GM13977 (cell line): ENCODE measurements at places on chromosomes 3 and 15.
A peak's percentile ranks its signal among the peaks of the same experiment; 100 is the strongest.

DNA sequence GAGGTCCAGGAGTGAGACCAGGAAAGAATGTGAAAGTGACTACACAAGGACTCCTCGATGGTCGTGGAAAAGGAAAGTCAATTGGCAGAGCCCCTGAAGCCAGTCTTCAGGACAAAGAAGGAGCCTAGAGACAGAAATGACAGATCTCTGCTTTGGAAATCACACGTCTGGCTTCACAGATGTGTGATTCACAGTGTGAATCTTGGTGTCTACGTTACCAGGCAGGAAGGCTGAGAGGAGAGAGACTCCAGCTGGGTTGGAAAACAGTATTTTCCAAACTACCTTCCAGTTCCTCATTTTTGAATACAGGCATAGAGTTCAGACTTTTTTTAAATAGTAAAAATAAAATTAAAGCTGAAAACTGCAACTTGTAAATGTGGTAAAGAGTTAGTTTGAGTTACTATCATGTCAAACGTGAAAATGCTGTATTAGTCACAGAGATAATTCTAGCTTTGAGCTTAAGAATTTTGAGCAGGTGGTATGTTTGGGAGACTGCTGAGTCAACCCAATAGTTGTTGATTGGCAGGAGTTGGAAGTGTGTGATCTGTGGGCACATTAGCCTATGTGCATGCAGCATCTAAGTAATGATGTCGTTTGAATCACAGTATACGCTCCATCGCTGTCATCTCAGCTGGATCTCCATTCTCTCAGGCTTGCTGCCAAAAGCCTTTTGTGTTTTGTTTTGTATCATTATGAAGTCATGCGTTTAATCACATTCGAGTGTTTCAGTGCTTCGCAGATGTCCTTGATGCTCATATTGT, 6.0 kb downstream of the CCR2 start:
- DNase-seq: no peak

- no peak for DNase-seq
These were observed 295.3 kb upstream of the SLITRK3 start for GRCh38 chr3:165491487-165491886.

DNA sequence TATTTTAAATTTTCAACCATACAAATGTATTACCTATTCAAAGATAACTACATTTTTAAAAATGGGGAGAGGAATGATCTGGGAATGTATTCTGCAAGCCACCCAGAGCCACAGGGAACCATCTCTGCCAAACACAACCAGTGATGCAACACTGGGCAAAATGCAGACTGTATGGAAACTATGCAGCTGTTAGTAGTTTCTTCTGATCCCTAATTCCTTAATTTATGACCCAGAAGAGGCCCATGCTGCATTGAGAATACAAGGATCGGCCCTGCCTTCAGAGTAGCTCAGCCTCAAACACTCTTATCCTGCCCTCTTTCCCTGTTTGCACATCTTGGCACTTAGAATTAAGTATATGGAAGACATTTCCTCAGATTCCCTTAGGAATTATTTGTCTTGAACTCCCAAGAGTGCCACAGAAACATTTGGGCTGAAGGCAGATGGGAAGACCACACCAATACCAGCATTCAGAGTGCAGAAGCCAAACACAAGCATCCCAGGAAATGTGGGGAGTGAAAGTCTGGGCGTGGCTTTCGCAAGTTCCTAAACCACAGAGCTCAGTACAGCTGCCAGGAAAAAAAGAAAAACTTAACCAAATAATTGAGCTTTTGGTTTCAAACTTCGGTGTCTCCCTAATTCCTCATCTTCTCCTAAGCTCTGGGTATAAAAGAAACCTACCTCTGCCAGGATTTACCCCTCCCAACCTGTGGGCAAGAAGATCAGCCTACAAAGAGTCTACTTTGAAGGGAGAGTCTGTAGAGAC, 5.3 kb downstream of the SNUPN start:
- no peak for DNase-seq

- no peak for DNase-seq
These were observed 30.7 kb upstream of the RPS17 start for GRCh38 chr15:82570721-82571508.

DNA sequence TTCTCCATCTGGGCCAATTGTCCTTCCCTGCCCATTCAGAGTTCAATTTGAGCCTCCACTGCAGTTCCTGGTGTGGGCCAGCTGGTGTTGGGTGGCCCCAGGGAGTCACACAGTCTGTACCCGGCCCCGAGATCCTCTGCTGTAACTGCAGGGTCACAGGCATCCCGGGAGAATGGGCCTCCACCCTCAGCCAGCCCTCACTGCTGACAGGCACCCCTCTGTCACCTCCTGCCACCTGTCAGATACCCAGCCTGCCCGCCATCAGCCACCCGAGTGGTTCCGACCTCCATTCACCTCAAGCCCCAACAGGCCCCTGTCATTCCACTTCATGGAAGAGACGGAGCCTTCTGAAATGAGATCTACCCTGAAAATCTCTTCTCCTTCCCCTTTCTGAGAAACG, 73.2 kb downstream of the ST8SIA2 start:
- DNase-seq: no peak

DNA sequence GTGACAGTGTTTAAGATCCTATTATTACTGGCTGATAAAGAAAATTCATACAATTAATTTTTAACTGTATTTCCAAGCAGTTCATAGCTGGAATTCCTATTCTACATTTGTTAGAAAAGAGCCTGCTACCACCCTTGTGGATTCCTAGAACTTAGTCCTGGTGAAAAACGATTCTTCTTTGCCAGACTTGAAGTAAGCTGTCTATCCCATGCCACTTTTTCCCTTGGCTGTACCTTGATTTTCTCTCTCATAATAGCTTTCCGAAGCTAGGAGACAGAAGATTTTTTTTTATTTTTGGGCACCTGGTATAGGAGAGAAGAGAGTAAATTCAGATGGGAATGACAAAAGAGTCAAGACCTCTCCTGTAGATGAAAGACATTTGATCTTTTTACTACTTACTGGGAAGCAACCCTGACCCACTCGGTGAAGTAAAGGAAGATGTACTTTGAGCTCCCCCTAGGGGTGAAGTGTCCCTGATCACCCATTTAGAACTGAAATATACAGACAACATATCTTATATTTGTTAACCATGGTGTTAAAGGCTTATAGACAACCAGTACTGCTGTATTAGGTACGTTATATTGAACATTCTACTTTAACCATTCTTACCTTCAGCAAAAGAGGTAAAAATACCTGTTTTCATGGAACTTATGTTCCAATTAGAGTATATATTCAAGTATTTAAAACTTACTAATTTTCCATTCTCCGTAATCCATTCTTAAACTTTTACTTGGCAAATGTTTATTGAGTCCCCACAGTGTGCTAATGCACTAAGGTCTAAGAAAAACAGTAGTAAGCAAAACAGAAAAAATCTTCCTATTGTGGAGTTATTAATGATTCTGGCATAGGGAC, 36.2 kb upstream of the C3orf38 start:
- DNase-seq: peak; percentile 20

DNA sequence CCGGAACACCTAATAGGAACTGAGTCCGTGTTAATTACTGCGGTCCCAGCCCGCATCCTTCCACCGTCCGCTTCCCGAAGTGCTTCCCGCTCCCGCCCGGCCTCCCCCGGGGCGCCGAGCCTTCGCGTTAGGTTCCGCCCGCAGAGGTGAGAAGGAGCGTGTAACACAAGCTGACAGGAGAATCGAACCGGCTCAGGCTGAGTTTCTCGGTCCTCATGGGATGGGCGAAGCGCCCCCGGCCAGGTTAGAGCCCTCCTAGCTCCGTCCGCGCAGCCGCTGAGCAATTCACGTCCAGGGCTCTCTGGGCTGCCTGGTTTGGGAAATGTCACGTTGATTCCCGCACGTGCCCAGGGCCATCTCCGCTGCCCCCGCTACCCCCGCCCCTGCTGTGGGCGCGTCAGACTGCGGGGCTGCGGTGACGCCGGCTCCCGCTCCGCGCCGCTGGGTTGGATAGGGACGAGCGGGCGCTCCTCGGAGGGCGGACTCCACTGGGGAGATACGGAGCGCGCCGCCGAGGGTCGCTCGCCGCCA, 954 bp downstream of the CLDN11 start:
- no peak for DNase-seq

DNA sequence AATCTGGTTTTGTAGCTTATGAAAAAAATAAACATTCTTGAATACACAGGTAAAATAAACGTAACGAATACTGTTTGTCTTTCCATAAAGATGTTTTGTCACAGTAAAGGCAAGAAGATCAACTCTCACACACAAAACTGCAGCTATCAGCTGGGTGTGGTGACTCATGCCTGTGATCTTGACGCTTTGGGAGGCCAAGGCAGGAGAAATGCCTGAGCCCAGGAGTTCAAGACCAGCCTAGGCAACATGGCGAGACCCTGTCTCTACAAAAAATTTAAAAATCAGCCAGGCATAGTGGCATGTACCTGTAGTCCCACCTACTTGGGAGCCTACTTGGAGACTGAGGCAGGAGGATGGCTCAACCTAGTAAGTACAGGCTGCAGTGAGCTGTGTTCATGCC, 39.6 kb downstream of the CBLB start:
- DNase-seq: no peak

GRCh38 chr3:101182734-101183133, 137.6 kb downstream of the IMPG2 start:
- DNase-seq: no peak

GRCh38 chr3:169627073-169627472, 36.4 kb downstream of the MECOM start:
- no peak for DNase-seq

GRCh38 chr3:11776346-11776745, 70.3 kb downstream of the TAMM41 start:
- DNase-seq: no peak

DNA sequence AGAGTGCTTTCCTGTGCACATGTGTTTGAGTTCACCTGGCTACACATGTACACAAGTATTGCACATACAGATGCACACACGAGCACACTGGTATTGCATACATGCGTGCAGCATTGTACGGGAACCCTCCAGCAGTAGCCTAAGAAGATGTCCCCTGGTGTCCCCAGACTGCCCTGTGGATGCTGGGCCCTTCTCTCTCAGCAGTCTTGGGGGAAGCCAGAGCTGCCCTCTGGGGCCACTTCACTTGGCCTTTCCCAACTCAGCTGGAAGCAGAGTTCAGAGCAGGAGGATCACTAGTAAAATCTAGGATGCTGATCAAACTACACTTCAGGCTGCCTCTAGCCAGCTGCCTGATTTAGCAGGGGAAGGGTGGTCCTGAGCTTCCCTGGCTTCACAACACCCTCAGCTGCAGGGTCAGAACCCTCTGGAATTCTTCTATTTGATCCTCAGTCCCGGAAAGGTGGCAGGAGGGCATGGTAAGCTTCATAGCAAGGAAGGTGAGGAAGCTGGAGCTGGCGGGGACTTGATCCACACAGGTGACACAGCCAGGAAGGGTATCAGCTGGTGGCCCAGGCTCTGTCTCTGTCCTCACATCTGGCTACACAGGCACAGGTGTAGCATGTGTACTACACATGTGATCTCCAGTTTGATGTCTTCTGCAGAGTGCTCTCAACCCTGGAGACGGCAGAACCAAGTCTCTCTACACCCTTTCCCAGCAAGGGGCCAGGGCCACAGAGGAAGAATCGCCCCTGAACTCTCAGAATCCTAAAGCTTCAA, 36.5 kb downstream of the KLF15 start:
- DNase-seq: no peak

- no peak for DNase-seq
These were observed 277.4 kb downstream of the ROBO1 start for GRCh38 chr3:79490165-79491028.

- DNase-seq: peak; percentile 57
These were observed 161.1 kb upstream of the TBL1XR1 start for GRCh38 chr3:177358091-177358976.

- no peak for DNase-seq
These were observed 85.3 kb downstream of the LRRK1 start for GRCh38 chr15:101004500-101004899.

DNA sequence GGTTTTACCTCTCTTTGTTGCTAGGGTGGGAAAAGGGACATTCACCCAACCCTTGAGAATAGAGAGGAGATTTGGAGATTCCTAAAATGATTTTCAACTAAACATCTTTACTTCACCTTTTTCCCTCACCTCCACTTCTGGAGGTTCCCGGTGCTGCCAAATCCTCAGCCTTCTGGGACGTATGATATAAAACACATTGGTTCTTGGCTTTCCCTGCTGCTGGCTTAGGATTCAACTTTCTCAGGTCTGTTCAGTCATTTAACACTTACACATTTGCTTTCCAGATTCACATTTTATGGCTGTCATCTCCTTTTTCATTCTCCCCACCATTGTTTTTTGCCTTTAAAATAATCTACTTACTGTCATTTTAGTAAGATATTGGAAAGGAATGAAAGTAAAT, 106.6 kb downstream of the PIK3R4 start:
- no peak for DNase-seq

DNA sequence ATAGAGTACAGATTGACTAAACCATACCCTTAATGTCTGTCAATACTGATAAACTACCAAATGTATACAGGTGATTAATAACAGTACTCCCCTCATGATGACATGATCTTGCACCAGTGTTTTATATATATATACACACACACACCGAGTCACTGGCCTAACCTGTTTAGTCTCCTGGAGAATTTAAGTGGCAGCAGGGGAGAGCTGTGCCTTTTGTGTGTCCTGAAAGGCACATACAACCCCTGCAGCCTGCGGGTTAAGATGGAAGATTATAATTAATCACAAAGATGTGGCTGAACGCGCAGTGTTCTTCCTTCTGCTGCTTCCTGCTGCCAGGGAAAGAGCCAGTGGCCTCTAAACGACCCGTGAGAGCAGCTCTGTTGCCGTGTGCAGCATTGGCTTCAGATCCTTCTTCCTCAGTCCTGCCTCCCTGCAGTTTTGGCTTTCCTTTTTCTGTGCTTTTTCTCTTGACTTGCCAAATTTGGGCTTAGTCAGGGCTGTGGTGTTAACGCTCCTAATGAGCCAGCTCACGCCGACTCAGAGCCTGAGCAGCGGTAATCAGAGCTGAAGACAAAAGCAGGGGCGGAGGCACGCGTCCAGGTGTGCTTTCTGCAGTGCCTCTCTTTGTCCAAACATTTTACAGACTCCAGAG, 42.5 kb upstream of the UBE3A start:
- no peak for DNase-seq

DNA sequence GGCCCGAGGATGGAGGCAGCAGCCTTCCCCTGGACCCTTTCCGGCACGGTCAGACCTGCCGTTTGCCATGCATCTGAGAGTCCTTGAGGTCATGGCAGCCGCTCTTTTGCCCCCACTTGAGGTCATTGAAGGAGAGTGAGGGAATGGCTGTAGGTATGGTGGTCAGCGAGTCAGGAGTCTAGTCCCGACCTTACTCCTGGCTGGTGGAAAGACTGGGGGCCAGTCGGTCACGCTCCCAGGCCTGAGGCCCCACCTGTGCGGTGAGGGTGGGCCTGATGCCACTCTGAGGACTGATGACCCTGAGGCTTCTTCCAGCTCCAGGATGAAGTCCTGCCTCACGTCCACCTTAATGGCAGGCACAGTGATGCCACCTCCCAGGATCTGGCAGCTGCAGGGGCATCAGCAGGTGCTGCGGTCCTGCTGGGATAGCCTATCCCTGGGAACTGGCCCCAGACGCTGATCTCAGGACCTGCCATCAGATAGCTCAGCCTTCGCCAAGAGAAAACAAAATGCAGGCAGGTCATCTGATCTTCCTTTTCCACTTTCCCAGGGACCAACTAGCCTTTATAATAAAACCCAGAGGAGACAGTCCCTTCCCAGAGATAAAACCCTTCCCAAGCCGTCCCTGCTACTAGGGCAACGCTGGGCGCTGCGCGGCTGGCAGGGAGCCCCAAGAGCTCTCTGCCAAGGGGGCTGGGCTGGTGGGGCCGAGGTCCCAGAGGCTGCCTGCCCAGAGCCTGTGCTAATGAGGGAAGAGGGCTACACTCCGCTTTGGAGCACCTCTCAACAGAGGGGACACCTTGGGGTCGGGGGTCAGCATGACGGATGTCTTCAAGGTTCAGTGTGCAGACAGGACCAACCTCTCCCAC, 42.2 kb downstream of the TM2D3 start:
- no peak for DNase-seq

GRCh38 chr3:100213891-100214573, 46.8 kb upstream of the TBC1D23 start:
- no peak for DNase-seq
